ENCODE measurements at places on chromosomes 4 and X. TPM values are rescaled to one million over a fixed set of nuclear protein-coding genes. Genes with fewer than 3 reads are reported as not detected.

TCEAL6 gene
- not detected for total RNA-seq

FGF16 gene
- 1.8 TPM for total RNA-seq

PPARGC1A gene
- total RNA-seq: 0.81 TPM

VGLL1 gene
- not detected for total RNA-seq

PARM1 gene
- 0.63 TPM for total RNA-seq

FANCB gene
- total RNA-seq: 12.7 TPM

IL1RAPL1 gene
- total RNA-seq: 6.0 TPM

CITED1 gene
- not detected for total RNA-seq

SLC7A11 gene
- total RNA-seq: 21.8 TPM

UGT8 gene
- total RNA-seq: 0.27 TPM

SPIN2B gene
- 9.4 TPM for total RNA-seq

SLC16A2 gene
- total RNA-seq: 28.5 TPM

XIAP gene
- total RNA-seq: 23.8 TPM

STS gene
- total RNA-seq: 4.0 TPM

PRRG1 gene
- total RNA-seq: 15.3 TPM

KCND1 gene
- total RNA-seq: 0.81 TPM

FUNDC1 gene
- total RNA-seq: 18.6 TPM

HHIP gene
- 16.0 TPM for total RNA-seq

TMSB4X gene
- total RNA-seq: 5,524 TPM

PGRMC1 gene
- total RNA-seq: 38.3 TPM

TREX2 gene
- total RNA-seq: not detected

AMTN gene
- not detected for total RNA-seq

MAGEE1 gene
- total RNA-seq: 2.5 TPM

SERTM2 gene
- total RNA-seq: not detected

MAP7D2 gene
- total RNA-seq: 1.2 TPM

ATXN3L gene
- total RNA-seq: not detected

POLN gene
- total RNA-seq: 3.7 TPM

REELD1 gene
- not detected for total RNA-seq

PRDM8 gene
- 7.8 TPM for total RNA-seq

SOD3 gene
- 65.3 TPM for total RNA-seq

PSAPL1 gene
- total RNA-seq: not detected

QRFPR gene
- total RNA-seq: not detected

All from fibroblast of the aortic adventitia (primary cell).